ENCODE measurements at places on chromosomes 3 and 15.
A peak's percentile ranks its signal among the peaks of the same experiment; 100 is the strongest.

DNA sequence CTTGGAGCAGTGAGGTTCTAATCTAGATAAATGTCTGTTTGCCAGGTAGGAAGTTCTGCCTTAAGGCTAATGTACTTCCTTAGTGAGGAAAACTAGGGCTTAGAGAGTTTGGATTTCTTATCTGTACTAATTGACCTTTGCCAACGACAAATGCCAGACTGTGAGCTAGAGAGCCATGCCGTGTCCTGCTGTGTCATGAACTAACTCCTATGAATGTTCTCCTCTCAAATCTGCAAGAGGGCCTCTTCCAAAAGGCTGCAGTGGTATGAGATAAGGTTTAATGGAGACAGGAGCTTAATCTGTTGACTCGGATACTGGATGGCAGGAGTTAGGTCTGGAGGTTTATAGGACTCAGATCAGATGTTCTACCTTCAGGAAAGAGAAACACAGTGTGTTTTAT is 524.9 kb downstream of the NTRK3 start:
- no peak for DNase-seq

GRCh38 chr3:14154895-14155440 is 23.4 kb downstream of the XPC start:
- DNase-seq, result no peak

DNA sequence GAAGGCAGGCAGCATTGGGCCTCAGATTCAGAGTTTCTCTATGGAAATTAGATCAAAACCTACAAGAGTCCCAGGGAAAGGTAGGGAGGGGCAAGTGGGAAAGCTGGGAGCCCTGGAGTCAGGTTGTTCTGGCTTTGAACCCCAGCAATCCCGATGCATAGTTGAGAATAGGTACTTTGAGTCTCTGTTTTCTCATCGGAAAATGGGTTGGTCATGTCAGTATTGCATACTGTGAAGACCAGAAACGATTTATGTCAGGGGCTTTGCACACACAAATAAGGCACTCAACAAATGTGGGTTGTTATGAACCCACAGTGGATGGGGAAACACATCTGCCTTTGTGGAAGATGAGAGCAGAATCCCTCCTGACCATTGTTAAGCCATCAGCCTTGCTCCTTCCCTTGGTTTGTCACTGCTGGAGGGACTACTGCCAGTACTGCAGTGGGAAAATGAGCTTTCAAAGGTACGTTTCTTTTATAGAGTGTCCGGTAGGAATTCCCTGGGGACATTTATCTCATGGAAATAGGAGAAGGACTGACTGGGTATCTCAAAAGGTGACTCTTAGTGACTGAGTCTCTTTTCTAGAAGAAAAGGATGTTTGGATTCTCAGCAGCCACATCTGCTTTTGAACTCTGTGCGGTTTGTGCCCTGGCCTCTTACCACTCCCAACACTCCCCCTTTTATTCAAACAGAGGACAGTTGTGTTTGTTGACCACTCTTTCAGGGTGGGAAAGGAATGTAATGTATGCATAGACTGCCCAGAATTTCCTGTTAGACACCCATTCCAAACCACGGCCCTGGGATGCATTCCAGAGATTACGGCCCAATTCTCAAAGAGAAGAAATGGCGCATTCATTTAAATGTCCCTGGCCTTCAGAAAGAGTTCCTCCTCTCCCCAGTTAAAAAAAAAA is 54.6 kb upstream of the VILL start:
- DNase-seq, result peak; percentile 98

DNA sequence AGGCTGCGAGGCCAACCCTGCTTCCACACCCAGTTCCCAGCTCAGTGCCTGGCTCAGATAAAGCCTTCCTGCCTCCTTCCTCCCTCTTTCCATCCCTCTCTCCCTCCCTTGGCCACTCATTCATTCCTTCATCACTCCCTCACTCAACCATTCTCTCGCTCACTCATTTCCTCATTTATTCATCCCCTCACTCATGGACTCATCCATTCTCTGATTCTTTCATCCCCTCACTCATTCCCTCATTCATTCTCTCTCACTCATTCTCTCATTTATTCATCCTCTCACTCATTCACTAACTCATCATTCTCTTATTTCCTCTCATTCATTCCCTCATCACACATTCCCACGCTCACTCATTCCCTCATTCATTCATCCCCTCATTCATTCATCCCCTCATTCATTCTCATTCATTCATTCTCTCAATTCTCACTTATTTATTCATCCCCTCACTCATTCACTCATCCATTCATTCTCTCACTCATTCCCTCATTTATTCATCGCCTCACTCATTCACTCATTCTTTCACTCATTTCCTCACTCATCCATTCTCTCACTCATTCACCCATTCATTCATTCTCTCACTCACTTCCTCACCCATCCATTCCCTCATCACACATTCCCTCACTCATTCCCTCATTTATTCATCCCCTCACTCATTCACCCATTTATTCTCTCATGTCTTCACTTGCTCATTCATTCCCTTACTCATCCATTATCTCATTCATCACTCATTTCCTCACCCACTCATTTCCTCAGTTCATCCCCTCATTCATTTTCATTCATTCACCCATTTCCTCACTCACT is 13.2 kb downstream of the ABTB1 start:
- no peak for DNase-seq

- DNase-seq, result peak; percentile 74
Measured at GRCh38 chr15:33068007-33068481, 126.5 kb downstream of the FMN1 start.

DNA sequence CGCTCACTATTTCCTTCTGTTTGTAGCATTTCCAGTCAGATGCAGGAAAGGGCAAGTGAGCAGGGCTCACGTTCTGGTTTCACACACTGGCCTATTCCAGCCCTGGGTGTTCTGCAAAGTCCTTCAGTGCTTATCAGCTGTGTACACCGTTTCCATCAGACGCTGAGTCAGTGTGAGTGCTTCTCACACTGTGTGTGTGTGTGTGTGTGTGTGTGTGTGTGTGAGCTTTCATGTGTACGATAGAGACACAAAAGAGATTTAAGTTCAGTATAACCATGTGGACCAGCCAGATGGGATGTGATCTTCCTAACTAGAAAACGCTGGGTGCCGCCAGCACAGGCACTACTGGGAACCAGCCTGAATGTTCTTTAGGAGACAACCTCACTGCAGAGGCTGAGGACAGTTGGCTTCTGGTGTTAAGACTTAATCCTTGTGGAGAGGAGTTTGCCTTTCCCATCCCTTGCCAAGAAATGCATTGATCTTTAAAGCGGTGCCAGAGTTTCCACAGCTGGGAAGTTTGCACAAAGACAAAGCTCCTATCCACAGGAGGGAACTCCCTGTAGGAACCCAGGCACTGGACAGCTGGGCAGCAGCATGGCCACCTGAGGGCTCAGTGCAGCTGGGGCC is 3.9 kb upstream of the CHSY1 start:
- DNase-seq, result no peak

DNA sequence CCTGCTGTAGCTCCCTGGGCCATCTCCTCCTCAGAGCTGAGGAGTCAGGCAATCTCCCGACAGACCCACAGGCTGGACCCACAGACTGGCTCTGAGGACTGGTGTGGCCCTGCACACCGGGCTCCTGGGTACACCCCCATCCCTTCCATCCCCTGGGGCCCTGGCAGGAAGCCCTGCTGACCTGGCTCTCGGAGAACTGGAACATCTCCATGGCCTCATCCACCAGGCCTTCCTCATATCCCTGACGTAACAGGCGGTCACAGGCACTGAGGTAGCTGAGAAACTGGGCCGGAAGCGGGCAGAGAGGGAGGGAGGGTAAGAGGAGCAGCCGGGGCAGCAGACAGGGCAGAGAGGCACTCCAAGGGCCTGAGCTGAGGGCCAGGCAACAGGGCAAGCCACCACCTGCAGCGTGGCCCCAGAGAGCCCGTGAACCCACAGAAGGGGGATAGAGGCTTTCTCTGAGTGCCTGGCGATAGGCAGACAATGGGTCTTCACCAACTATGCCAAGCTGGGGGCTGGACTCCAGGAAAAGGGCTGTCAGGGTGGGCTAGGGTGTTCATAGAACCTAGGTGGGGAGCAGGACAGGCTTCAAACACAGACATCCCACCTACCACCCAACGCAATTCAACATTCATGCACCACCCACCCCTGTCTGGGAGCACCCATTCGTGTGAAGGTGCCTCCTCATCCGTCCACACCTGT is 17.9 kb downstream of the KBTBD13 start:
- no peak for DNase-seq

- DNase-seq, result no peak
Measured at GRCh38 chr15:31332681-31333071, 6.0 kb downstream of the KLF13 start.

DNA sequence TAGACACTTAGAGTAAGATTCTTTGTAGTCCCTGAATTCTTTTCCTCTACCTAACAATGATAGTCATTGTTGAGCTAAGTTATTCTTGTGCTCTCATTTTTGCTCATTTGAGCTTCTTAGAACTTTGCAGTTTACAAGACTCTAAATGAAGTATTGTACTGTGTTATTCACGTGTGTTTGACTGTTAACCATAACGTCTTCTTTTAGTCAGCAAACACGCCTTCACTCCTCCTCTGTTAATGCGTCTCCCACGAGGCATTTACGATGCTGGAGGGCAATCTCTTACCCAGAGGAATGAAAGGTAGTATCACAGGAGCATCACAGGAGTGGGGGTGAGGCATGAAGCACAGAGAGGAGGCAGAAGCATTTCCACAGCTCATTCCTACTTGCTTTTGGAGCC is 14.8 kb upstream of the P2RY14 start:
- no peak for DNase-seq

- DNase-seq, result no peak
Measured at GRCh38 chr3:12473511-12473910, 10.8 kb upstream of the TSEN2 start.

- no peak for DNase-seq
Measured at GRCh38 chr15:97576929-97577645, 383.4 kb upstream of the ARRDC4 start.

DNA sequence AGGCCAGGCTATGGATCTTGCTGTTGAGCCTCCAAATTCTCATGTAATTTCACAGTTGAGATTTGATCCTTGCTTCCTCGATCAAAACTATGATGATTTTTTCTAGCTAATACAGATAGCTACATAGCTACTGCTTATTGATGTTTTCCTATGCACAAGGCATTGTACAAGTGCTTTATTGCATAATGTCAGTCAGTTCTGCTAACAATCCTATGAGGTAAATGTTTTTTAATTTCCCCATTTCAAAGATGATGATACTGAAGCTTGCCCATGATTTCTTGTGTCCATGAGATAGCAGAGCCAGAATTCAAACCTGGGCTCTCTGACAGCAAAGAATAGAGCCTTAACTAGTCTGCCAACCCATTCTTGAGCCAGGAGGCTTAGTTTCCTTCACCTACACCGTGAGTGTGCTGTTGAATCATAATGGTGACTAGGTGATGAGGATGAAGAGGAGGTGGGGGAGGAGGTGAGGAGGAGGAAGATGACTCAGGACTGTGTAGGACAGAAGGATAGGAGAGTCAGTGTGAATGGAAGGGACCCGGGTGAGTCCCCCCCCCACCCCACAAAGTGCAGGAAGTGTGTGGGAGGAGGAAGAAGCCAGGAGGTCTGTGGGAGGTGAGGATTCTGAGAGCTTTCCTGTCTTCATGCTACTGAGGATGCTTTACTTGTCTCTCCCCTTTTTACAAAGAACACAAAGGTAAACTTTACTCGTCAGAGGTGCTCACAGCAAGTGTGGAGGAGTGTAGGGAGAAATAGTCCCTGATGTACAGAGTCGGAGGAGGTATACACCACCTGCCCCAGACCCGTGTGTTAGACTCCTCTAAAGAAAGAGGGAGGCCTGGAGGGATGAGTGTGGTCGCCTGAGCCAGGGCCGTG is 3.6 kb downstream of the TAGLN3 start:
- peak; percentile 52 for DNase-seq

DNA sequence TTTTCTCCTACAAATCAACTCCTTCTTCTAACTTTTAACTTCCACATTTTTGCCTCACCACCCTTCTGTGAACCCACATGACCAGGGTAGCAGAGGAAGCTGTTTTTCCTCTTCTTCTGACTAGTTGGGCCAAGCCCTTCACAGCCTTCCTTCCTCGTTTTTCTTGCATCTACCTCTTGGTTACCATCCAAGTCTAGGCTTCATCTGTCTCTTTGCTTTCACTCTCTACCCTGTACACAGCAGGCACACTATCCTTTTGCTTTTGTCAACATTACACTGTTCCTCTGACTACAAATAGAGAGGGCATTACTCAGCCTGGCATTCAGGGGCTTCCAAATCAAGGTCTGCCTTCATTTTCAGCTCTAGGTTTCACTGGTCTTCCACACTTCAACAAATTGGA is 22.0 kb downstream of the SLC9A9 start:
- DNase-seq, result peak; percentile 7

DNA sequence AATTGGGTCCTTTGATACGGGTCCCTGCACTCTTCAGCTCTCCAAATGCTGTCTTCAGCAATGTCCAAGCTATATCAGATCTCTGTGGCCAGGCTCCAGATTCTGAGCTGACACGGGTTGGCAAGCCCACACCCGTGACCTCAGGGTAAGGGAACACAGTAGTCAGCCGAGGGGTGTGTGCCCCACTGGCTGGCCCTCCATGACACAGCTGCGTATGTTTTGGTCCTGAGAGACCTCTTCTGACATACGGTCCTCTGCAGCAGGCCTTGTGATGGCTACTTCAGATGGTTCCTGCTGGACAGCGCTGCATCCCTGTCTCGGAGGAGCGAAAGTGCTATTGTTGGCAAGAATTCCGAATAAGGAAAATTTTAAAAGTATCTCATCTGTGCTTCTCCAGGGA is 85.2 kb upstream of the ADAMTS17 start:
- DNase-seq, result no peak

GRCh38 chr3:124636101-124636862 is 94.0 kb upstream of the UMPS start:
- DNase-seq, result no peak

- peak; percentile 69 for DNase-seq
Measured at GRCh38 chr3:4492208-4493013, 737 bp upstream of the ITPR1 start.

GRCh38 chr3:149534671-149535332 is 60.3 kb downstream of the TM4SF4 start:
- peak; percentile 57 for DNase-seq

DNA sequence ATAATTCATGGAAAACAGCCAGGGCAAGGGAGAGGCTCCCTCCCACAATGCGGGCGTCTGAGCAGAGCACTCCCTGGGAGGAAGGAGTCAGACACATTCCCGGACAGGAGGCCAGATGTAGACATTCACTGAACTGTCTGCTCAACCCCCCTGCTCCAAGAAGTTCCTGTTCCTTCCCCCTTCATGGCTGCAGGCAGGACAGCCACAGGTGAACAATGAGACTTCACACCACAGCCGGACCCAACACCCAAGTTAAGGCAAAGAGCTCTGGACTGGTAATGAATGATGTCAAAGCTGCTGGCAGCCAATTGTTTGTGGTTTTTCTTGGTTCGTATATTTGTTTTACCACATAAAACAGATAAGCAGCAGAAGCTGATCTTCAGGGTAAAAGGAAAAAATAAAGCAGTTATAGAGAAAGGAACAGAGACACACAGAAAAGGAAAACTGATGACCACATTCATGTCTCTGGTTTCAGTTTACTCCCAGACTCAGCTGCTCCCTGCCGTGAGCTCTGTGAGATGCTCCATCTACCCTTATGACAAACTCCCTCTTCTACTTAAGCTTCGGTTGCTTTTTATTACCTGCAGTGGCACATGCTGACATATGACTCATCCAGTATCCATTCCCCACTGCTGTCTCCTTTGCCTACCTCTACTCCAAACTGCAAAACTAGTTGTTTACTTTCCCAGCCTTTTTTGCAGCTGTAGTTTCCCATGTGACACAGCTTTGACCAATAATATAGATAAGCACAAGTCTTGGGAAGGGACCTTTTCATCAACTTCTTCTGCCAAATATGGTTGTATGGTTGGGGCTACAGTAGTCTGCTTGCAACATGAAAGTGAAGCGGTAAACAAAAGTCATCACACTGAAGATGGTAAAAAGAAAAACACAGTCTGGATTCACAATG is 33.1 kb downstream of the DZIP1L start:
- peak; percentile 78 for DNase-seq

- peak; percentile 98 for DNase-seq
Measured at GRCh38 chr3:99128725-99129505, 227.4 kb upstream of the DCBLD2 start.

Data from EL (cell line).